Diencephalon (tissue), 1 donor: ENCODE measurements at places on chromosomes 1 and 21. TPM values are rescaled to one million over a fixed set of nuclear protein-coding genes. Genes with fewer than 3 reads are reported as not detected.

VTCN1 gene
- total RNA-seq, result 0.92 TPM

FAM163A gene
- 1.6 TPM for total RNA-seq

TMIGD3 gene
- total RNA-seq, result 4.8 TPM

ZSCAN20 gene
- total RNA-seq, result 8.3 TPM

CAMK2N1 gene
- 128 TPM for total RNA-seq
